ENCODE measurements at places on chromosomes 2 and 18. TPM values are rescaled to one million over a fixed set of nuclear protein-coding genes. Genes with fewer than 3 reads are reported as not detected.

Gene VWA3B
- polyA plus RNA-seq, result not detected

Gene LYPD6
- polyA plus RNA-seq, result not detected

Gene TET3
- polyA plus RNA-seq, result 1.4 TPM

Gene NEUROD1
- not detected for polyA plus RNA-seq

Gene CNDP1
- not detected for polyA plus RNA-seq

Gene CXCR1
- 0.44 TPM for polyA plus RNA-seq

Gene NR4A2
- polyA plus RNA-seq, result 21.6 TPM

Gene NEB
- polyA plus RNA-seq, result 2.7 TPM

Gene SRBD1
- polyA plus RNA-seq, result 7.0 TPM

Gene IL1RN
- 109 TPM for polyA plus RNA-seq

Gene NXPH2
- not detected for polyA plus RNA-seq

Gene CPO
- not detected for polyA plus RNA-seq

Gene PJVK
- polyA plus RNA-seq, result 0.24 TPM

DNA sequence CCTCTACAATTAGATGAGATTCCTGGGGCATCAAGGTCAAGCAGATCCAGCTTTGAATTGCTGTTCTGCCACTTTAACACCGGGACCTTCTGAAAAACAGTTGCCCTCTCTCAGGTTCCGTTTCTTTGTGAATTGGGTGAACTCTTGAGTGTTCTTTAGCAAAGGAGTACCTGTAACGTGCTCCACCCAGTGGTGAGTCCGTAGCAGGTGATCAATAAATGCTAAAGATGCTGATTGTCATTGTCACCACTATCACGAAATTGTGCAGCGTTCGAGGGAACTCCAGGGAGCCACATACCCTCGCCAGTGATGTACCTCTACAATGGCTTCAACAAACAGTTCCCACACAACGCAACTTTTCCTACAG, 81.9 kb downstream of the TCF7L1 start:
- no peak for DNase-seq

DNA sequence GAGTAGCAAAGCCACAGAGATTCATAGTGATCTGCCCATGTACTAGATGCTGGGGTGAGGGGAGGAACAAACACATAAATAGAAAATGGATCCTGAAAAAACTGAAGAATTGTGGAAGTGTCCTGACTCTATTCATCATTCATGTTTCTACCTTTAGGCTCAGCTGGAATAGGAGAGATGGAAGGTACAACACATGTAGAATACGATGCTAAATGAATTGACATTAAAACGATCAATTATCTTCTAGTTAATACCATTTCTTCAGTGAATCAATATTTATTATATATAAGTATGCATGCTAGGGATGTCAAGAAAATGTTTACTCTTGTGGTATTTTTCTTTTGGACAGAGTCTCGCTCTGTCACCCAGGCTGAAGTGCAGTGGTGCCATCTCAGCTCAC, 159.1 kb downstream of the IRS1 start:
- DNase-seq, result no peak

DNA sequence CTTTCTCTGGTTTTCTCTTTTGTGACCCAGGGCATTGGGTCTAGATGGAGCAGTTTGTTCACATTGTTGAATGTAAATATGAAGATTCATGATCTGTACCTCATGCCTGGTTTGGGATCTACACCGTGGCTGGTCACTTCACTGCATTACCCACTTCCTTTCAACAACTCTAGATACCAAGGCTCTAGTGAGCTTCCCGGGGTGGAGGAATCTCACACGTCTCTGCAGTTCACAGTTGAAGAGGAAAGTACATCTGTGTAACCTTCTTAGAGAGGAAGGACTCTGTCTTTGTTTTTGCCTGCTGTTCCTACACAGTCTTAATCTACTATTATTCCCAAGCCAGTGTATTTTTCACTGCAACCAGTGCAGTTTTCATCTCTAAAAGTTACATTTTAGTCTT, 574.8 kb downstream of the MBD2 start:
- no peak for DNase-seq

- DNase-seq, result no peak
Observed at GRCh38 chr2:144452989-144453336, 67.0 kb downstream of the ZEB2 start.

GRCh38 chr2:140491876-140492275, 1638.9 kb downstream of the LRP1B start:
- DNase-seq, result no peak

DNA sequence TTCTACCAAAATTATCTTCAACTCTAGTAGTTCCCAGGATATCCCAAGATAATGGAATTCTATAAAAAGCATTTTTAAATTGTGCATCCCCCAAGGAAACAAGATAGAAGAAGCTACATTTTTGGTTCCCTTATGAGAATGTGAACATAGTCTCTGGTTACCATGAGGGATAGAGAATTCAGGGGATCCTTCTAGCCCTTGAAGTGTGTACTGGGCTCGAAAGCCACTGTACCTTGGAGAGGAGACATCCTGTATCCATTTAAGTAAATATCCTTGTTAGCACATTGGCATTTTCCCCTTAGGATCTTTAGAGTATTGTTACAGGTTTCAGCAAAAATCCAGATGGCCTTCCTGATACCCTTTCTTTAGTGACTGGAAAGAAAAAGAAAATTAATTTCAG, 228.5 kb downstream of the RTP5 start:
- no peak for DNase-seq

DNA sequence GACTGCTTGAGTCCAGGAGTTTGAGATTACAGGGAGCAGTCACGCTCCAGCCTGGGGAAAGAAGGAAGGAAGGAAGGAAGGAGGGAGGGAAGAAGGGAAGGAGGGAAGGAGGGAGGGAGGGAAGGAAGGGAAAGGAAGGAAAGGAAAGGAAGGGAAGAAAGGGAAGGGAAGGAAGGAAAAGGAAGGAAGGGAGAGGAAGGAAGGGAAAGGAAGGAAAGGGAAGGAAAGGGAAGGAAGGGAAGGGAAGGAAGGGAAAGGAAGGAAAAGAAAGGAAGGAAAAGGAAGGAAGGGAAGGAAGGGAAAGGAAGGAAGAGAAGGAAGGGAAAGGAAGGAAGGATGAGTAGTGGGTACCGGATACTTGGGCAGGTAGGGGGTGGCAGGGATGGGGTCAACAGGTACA, 32.3 kb downstream of the GPR155 start:
- no peak for DNase-seq

DNA sequence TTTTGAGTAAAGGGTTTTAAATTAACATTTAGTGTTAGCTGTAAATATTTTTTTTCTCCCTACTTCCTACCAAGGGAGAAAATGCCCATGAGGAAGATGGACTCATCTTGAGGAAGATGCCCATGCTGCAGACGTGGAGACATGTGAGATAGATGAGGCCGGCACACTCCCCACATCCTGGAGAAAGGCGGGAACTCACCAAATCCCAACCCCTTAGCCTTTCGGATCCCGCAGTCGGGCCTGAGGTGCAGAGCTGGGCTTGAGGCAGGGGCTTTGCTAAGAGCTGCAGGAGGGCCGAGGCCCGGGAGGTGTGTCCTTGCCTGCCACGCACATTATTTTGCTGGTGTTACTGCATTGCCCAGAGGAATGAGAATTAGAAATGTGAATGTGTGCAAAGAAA, 137.9 kb downstream of the NAPG start:
- DNase-seq, result no peak

DNA sequence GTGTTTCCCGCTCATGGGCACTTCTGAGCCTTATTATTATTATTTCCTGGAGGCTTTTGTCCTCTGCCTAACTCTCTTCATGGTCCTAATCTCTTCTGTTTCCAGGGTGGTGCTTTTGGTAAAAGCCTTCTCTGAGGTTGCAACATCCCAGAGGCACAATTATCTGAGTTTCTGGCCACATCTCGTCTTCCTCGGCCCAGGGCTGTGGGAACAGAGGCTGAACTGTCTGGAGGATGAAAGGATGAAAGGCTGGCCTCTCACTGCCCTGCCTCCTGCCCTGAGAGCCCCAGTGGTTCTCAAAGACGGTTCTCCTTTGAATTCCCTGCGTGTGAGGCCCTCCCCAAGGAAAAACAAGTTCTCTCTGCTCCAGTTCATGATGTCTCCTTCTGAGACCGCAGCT, 13.8 kb downstream of the GYPC start:
- no peak for DNase-seq

DNA sequence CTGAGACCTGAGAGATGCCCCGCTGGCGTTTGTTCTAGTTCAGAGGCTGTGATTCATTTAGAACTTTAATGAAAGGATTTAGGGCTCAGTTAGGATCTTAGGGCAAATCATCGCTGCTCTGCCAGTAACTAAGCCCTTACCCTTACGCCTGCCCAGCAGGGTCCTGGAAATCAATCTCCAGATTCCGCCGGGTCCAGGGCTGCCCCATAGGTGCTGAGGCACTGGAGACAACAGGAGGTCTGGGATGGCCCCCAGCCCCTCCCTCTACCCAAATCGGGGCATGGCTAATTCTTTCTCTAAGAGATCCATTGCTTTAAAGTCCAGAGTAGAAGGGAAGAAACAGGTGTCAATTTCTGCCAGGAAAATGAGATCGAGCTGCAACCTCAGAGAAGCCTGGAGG, 83.1 kb downstream of the SDC1 start:
- no peak for DNase-seq

- no peak for DNase-seq
Observed at GRCh38 chr2:168116448-168116847, 130.9 kb downstream of the STK39 start.

- DNase-seq, result no peak
Observed at GRCh38 chr2:3142961-3143571, 234.6 kb downstream of the EIPR1 start.

DNA sequence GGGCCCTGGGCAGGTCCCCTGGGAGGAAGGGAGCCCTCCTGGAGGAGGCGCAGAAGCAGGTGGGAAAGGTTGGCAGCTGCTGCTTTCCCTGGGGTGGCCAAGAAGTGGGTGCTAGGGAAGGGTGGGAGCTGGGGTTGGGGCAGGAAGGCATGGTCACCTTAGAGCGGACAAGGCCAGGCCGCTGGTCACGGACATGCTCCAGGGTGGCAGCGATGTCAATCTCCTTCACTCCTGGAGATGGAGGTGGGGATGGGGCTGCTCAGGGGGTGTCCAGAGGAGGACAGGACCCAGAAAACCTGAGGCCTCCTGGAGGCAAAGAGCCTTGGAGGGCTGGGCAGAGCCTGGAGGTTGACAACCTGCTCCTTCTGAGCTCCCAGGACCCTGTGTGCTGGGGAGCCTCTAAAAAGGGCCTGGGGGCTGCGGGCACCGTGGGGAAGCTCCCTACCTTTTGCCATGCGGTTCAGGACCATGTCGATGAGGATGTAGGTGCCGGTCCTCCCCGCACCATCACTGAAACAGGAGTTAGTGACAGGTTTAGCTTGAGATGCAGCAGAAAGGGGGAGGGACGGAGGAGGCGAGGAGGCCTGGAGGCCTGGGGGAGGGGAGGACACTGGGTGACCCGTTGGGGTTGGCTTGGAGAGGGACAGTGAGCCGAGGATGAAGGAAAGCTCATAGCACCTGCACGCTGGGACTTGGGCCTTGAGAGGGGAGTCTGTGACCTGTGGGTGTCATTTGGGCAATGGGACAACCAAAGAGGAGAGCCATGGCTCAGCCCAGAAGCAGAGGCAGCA, 11.4 kb downstream of the DNAJB2 start:
- no peak for DNase-seq

DNA sequence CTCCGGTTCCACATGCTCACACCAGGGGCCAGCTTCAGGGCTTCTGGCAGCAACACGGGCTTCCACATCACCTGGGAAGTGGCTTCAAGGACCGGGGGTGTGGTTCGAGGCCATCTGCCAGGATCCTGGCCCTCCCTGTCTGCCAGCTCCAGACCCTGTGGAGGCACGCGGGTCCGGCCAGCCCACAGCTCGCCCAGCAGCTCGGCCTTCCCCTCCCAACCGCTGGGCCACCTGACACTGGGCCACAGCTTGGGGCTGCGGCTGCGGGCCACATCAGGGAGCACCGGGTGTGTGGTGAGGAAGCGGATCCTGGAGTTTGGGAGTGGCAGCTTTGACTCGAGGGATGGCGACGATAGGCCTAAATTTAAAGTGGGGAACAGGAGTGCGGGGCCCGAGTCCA, 7.0 kb downstream of the C2orf81 start:
- DNase-seq, result no peak

DNA sequence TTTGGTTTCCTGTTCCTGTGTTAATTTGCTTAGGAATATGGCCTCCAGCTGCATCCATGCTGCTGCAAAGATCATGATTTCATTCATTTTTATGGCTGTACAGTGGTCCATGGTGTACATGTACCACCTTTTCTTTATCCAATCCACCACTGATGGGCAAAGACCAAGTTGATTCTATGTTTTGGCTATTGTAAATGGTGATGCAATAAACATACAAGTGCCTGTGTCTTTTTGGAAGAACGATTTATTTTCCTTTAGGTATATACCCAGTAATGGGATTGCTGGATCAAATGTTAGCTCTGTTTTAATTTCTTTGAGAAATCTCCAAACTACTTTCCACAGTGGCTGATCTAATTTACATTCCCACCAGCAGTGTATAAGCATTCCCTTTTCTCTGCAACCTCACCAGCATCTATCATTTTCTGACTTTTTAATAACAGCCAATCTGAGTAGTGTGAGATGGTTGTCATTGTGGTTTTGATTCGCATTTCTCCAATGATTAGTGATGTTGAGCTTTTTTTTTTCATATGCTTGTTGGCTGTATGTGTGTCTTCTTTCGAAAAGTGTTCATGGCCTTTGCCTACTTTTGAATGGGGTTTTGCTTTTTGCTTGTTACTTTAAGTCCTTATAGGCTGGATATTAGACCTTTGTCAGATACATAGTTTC, 19.4 kb downstream of the EXOC6B start:
- DNase-seq, result no peak

- no peak for DNase-seq
Observed at GRCh38 chr2:233953087-233953801, 36.1 kb downstream of the TRPM8 start.

DNA sequence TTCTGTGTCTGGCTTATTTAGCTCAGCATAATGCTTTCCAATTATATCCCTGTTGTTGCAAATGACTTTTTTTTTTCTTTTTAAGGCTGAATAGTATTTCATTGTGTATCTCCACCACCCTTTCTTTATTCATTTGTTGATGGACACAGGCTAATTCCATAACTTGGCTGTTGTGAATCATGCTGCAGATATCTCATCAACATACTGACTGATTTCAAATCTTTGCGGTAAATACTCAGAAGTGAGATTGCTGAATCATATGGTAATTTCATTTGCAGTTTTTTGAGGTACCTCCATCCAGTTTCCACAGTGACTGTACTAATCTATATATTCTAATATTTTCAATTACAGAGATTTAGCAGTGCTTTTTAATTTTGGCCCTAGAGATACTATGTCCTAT, 266.2 kb downstream of the TMX3 start:
- no peak for DNase-seq

GRCh38 chr2:132252894-132253264, 91.1 kb upstream of the ANKRD30BL start:
- no peak for DNase-seq

DNA sequence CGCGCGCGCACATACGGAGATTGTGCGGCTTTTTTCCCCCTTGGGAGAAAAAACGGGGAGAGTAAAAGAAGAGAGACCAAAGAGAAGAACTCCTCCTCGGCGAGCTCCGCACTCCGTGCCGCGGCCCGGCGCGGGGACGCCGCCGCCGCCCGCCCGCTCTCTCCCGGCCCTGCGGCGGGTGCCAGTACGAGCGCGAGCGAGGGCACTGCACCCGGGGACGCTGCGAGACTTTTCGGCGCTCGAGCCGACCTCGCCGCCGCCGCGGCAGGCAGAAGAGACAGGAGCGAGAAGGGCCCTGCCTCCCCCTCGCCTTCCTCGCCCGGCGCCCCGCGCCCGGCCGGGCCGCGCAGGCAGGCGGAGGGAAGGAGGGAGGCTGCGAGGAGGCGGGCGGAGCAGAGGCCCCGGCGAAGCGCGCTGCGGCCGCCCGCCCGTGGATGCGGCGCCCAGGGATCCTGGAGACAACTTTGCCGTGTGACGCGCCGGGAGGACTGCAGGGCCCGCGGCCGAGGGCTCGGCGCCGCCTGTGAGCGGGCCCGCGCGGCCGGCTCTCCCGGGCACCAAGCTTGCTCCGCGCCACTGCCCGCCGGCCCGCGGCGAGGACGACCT, 857 bp upstream of the INHBB start:
- DNase-seq, result no peak
